Small intestine (tissue), 16 donors: ENCODE measurements at places on chromosomes 2 and 18. TPM values are rescaled to one million over a fixed set of nuclear protein-coding genes. Genes with fewer than 3 reads are reported as not detected.

- DNase-seq: no peak
- no peak overlapping the region for H3K4me3 ChIP-seq
- no peaks in the 10 kb centered on the region for H3K4me1 ChIP-seq
- H3K36me3 ChIP-seq: no peaks in the 10 kb centered on the region
- no peaks in the 10 kb centered on the region for H3K27me3 ChIP-seq
Measured at GRCh38 chr18:51522338-51522737, 324.9 kb upstream of the MEX3C start.

GRCh38 chr2:76478266-76479035 lies 767.7 kb upstream of the GCFC2 start:
- no peaks in the 10 kb centered on the region for H3K4me1 ChIP-seq
- H3K27ac ChIP-seq: no peak overlapping the region
- no peak overlapping the region for H3K4me3 ChIP-seq
- no peak for DNase-seq
- no peaks in the 10 kb centered on the region for H3K36me3 ChIP-seq

GPR148 gene
- 0.22 TPM for polyA plus RNA-seq

DNA sequence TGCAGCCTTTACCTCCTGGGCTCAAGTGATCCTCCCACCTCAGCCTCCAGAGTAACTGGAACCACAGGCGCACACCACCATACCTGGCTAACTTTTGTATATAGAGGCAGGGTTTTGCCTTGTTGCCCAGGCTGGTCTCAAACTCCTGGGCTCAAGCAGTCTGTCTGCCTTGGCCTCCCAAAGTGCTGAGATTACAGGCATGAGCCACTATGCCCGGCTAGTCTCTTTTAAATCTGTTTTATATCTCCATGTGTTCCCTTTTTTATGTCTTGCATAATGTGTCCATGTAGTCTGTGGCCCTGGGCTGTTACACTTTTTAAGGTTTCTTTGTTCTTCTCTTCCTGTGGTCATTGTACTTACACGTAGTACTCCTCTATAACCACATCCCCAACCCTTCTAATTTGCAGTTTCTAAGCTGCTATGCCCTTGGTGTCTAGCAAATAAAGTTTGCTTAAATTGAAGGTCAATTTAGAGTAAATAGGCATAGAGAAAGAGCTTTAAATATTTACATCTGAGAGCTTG lies 168.2 kb downstream of the MCFD2 start:
- H3K4me3 ChIP-seq: no peak overlapping the region
- H3K27ac ChIP-seq: no peak overlapping the region
- no peaks in the 10 kb centered on the region for H3K36me3 ChIP-seq
- no peak for DNase-seq
- peaks cover 5% of the 10 kb centered on the region for H3K4me1 ChIP-seq

DNA sequence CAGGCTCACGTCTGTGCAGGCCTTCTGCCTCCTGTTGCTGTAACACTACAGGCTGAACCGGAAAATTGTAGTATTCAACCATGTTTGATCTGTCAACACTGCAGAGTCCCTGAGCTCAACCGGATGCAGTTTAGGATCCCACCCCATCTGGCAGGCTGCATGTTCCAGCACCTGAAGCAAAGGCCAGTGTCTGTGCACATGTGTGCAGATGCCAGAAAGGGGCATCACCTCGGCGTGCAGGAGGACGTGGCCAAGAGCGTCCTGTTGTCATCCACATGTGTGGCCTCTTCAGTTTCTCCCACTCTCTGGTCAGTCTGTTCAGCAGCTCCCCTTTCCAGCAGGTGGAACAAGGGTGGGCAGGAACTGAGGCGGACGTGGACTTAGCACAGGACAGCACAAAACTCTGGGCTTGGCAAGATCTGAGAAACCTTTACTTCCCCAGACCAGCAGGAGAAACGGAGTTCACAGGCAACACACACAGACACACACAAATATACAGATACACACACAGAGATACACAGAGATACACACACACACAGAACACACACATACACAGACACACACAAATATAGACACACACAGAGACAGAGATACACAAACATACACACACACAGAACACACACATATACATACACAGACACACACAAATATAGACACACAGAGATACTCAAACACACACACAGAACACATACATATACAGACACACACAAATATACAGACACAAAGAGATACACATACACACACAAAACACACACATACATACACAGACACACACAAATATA lies 111.3 kb downstream of the NDUFA10 start:
- H3K4me3 ChIP-seq: no peak overlapping the region
- H3K27ac ChIP-seq: no peak overlapping the region
- no peak for DNase-seq
- H3K36me3 ChIP-seq: no peaks in the 10 kb centered on the region
- H3K4me1 ChIP-seq: no peaks in the 10 kb centered on the region

EHD3 gene
- polyA plus RNA-seq: 1.1 TPM

DNA sequence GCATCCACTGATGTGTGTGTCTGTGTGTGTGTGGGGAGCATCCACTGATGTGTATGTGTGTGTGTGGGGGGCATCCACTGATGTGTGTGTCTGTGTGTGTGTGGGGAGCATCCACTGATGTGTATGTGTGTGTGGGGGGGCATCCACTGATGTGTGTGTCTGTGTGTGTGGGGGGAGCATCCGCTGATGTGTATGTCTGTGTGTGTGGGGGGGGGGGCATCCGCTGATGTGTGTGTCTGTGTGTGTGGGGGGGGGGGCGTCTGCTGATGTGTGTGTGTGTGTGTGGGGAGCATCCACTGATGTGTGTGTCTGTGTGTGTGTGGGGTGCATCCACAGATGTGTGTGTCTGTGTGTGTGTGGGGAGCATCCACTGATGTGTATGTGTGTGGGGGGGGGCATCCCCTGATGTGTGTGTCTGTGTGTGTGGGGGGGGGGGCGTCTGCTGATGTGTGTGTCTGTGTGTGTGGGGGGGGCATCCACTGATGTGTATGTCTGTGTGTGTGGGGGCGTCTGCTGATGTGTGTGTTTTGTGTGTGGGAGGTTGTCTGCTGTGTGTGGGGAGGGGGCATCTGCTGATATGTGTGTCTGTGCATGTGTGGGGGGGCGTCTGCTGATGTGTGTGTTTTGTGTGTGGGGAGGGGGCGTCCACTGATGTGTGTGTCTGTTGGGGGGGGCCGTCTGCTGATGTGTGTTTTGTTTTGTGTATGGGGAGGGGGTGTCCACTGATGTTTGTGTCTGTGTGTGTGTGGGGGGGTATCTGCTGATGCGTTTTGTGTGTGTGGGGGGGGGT lies 125.9 kb downstream of the NFATC1 start:
- H3K27me3 ChIP-seq: no peaks in the 10 kb centered on the region
- no peak overlapping the region for H3K4me3 ChIP-seq
- no peaks in the 10 kb centered on the region for H3K36me3 ChIP-seq
- no peak for DNase-seq

CYP27A1 gene
- polyA plus RNA-seq: 125 TPM

ZNF804A gene
- polyA plus RNA-seq: 1.9 TPM

GRCh38 chr2:14928056-14928455 lies 295.5 kb downstream of the LRATD1 start:
- no peak for DNase-seq
- no peak overlapping the region for H3K4me3 ChIP-seq
- H3K27ac ChIP-seq: no peak overlapping the region
- no peaks in the 10 kb centered on the region for H3K27me3 ChIP-seq
- no peaks in the 10 kb centered on the region for H3K4me1 ChIP-seq
- no peaks in the 10 kb centered on the region for H3K36me3 ChIP-seq

DNA sequence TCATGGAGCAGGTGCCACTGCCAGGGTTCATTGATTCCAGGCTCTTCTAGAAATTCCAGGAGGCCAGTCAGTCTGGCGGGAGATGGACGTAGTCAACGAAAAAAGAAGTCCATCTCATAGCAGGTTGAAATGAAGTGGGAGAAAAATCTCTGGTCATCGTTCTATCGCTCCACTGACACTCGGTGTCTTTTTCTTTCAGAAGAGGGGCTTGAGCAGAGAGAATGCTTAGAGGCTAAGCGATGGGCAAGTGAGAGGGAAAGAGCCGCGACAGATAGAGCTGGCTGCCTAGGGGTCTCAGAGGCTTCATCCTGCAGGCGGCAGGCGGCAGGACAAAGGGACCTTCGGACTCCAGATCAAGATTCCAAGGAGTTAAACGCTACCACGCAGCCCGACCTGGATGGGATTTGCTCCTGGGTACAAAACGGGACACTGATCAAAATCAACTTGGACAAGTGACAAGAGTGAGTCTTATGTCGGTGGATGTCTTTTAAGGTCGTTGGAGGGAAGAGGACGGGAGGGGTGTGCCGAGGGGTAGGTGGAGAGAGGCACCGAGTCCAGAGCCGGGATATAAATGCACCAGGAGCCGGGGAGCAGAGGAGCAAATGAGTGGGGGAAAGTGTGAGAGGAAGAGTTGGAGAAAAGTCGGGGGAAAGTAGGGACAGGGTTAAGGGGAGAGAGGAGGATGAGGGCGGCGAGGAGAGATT lies 677 bp upstream of the TMEM178A start:
- DNase-seq: peak; percentile 35
- H3K27me3 ChIP-seq: peaks cover 16% of the 10 kb centered on the region
- peak overlapping the region; percentile 11 for H3K4me3 ChIP-seq
- H3K4me1 ChIP-seq: no peaks in the 10 kb centered on the region
- no peaks in the 10 kb centered on the region for H3K36me3 ChIP-seq

HOXD9 gene
- 0.27 TPM for polyA plus RNA-seq

DNA sequence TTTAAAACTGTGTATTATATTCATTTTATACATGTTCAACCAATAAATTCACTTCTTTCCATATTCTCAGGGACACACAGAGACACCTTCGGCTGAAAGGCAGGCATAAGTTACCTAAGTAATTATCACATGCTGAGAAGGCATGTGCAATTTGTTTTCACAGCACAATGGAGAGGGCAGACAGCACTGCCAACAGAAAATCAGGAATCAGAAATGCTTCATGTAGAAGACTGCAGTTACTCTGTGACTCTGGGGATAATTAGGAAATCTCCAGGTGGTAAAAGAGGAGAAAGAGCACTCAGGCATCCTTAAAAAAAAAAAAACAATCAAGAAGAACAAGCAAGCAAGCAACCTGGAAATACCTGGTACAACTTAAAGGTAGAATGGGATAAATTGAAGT lies 49.3 kb downstream of the DSEL start:
- no peak for DNase-seq
- H3K4me3 ChIP-seq: no peak overlapping the region

ZAP70 gene
- polyA plus RNA-seq: 15.9 TPM

GALNT14 gene
- 8.2 TPM for polyA plus RNA-seq

GRCh38 chr2:233938676-233939370 lies 21.6 kb downstream of the TRPM8 start:
- DNase-seq: peak; percentile 31
- H3K36me3 ChIP-seq: no peaks in the 10 kb centered on the region
- no peaks in the 10 kb centered on the region for H3K4me1 ChIP-seq
- H3K4me3 ChIP-seq: no peak overlapping the region
- H3K27me3 ChIP-seq: peaks cover 2% of the 10 kb centered on the region

- H3K27ac ChIP-seq: no peak overlapping the region
- peak; percentile 52 for DNase-seq
- no peaks in the 10 kb centered on the region for H3K4me1 ChIP-seq
- no peaks in the 10 kb centered on the region for H3K27me3 ChIP-seq
- H3K4me3 ChIP-seq: no peak overlapping the region
- H3K36me3 ChIP-seq: no peaks in the 10 kb centered on the region
Measured at GRCh38 chr2:162890690-162891311, 52.2 kb upstream of the KCNH7 start.

DNA sequence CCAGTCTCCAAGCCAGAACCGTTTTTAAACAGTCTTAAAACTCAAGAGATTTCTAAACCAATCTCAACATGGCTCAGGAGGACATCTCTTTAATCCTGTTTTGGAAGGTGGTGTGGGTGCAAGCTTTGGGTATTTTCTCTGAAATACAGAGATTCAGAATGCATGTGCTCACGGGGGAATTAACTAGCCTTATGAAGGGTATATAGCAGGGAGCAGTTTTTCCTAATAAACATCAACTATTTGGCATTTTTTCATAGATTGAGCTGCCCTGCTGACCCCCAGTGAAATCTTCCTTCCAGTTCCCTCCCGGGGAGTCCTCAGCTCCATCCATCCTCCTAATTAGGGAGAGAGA lies 122.6 kb downstream of the SMAD7 start:
- H3K36me3 ChIP-seq: no peaks in the 10 kb centered on the region
- H3K27ac ChIP-seq: no peak overlapping the region
- H3K4me1 ChIP-seq: peaks cover under 1% of the 10 kb centered on the region
- H3K4me3 ChIP-seq: peak overlapping the region; percentile 22

GRCh38 chr2:28327956-28328922 lies 64.4 kb upstream of the FOSL2 start:
- H3K27me3 ChIP-seq: no peaks in the 10 kb centered on the region
- no peaks in the 10 kb centered on the region for H3K36me3 ChIP-seq
- DNase-seq: no peak
- peaks cover 2% of the 10 kb centered on the region for H3K4me1 ChIP-seq
